NCI-H187 (cell line): ENCODE measurements at places on chromosomes 6 and 20.
A peak's percentile ranks its signal among the peaks of the same experiment; 100 is the strongest.

GRCh38 chr6:40852779-40853373 is 186.1 kb downstream of the UNC5CL start:
- no peak for DNase-seq

DNA sequence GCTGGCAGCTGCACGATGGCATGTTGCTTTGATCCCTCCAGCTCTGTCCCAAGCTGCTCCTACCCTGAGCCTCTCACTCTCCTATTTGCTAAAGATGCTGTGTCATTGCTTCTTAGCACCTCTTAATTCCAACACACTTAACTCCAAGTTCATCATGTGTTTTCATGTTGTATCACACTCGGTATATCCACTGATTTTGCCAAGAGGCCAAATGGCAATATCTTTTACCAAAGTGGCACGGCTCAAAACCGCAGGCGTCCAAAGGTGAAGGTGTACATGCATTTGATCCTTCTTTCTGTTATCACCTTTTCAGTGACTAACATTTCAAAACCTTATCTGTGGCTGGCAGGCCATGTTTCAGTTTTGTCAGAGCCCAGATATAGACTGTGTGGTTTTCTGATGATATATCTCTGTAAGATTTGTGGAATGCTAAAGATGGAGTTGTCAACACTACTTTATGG is 217.0 kb downstream of the TBX18 start:
- DNase-seq, result no peak

DNA sequence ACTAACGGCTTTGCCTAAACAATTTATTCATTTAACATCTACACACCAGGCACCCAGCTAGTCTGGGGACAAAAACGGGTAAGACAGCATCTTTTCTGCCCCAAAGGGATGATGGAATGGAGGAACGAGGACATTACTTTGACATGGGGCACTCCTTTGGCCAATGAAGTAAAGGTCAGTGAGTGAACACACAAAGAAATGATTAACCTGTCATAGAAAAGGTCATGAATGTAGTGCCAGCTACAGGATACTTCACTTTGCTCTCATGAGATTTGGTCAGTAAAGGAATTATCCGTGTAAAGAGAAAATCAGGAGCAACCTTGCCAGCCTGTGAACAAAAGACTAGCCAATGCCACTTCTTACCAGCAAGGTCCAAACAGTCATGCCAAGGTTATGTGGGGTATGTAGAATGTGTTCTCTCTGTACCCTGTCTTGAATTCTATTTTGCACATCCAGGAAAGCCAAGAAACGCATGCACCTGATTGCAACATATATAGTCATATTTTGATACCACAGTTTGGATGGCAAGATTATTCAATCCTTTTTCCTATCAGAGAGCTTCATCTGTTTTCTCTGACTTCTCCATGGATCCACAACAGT is 145.3 kb downstream of the GMPR start:
- no peak for DNase-seq

GRCh38 chr6:153872946-153873345 is 166.1 kb upstream of the OPRM1 start:
- DNase-seq, result no peak

- no peak for DNase-seq
These were observed 49.6 kb upstream of the SNAP91 start for GRCh38 chr6:83758533-83758932.

GRCh38 chr6:101397199-101397598 is 3.7 kb downstream of the GRIK2 start:
- DNase-seq, result no peak

DNA sequence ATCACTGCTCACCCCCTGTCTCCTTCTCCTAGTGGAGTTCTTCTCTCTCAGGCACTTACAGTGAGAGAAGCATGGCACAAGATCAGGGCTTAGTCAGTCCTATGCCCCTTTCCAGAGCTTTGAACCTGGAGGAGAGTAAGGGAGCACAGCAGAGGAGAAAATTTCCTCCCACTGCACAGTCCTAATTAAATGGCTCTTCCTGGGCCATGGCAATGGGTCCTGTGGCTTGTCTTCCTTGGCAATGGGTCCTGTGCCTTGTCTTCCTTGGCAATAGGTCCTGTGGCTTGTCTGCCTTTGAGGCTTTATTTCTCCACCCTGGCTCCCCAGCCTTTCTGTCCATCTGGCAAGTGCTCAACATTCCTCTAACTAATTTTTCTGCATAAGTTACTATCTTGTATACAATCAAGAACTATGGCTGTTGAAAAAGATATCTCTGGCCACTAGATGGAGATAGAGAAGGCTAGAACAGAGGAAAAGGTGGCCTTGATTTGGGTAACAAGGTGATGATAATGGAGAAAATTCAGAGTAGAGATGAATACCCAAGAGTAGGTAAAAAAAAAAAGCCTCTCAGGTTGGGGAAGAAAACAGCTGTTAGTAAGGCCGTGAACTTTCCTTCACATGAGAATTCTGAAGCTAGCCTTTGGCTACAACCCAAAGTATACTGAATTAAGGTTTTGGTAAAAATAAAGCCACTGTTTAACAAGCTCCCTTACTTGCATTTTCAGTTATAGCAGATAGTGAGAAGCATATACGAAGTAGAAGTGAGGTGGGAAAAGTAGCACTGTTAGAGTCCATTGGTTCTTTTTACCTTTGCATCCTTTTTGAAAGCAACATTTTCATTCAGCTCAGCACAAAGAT is 504.9 kb downstream of the DOK5 start:
- DNase-seq, result no peak

DNA sequence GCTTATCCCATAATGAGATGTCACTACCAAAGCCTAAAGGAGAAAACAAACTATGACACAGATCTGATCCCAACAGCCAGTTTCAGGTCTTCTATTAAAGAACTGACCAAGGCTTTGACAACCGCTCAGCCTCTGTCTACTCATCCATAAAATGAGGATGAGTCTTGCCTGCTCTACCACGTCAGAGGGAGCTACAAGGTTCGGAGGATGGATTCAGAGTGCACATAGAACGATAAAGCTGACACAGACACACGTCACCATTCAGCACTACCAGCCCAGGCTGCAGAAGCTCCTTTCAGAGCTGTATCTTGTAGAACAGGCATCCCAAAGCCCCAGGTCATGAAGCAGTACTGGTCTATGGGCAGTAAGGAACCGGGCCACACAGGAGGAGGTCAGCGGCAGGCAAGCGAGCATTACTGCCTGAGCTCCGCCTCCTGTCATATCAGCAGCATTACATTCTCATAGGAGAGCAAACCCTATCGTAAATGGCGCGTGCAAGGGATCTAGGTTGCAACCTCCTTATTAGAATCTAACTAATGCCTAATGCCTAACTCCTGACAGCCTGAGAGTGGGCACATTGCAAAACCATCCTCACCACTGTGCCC is 25.1 kb downstream of the KIF16B start:
- DNase-seq, result no peak

- no peak for DNase-seq
These were observed 194.9 kb downstream of the GPX5 start for GRCh38 chr6:28720357-28721231.

DNA sequence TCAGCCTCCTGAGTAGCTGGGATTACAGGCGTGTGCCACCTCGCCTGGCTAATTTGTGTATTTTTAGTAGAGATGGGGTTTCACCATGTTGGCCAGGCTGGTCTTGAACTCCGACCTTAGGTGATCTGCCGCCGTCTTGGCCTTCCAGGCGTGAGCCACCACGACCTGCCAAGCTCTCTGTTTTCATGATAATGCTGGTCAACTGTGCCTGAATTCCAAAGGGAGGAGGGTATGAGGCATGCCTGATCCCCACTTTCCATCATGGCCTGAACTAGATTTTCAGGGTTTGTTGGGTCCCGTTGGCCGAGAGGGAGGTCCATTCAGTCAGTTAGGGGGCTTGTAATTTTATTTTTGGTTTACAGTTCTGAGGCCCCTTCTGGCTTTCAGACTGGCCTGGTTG is 28.0 kb upstream of the ANGPT4 start:
- no peak for DNase-seq

DNA sequence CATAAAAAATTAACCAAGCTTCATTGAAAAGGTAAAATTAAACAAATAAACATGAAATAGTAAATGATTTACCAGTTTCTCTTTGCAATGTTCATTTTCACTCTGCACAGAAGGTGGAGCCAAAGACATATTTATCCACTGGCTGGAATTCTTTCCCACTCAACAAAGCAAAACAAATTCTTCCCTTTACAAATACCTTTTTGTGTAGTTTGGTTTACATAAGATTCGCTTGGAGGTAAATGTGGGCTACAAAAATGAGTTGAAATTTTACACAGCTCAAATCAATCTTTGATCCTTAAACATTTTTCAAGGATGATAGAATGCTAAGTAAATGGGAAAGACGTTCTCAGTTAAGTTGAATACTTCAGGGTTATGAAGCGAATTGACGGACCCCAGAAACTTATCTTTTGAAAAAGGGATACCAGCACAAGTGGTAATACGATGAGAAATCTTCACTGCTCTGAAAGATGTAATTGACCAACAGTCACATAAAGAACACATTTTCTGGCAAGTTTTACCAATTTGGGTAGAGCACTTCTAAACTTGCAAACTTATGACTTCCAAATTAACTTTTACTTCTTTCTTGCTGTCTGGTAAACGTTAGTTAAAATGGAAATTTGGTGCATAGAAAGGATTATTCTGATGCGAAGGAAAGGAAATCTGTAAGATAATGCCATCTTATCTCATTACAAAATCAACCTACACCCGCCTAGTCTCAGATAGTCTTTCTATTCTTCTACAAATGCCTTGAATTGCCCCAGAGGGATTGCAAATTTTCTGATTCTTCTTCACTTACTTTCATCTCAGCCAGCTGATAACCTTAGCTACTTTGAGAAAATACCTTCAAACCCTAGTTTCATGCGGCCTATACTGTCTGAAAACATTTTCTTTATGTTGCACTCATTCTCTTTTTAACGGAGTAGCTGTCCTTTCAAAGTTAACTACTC is 4.7 kb upstream of the GJA1 start:
- DNase-seq, result no peak

DNA sequence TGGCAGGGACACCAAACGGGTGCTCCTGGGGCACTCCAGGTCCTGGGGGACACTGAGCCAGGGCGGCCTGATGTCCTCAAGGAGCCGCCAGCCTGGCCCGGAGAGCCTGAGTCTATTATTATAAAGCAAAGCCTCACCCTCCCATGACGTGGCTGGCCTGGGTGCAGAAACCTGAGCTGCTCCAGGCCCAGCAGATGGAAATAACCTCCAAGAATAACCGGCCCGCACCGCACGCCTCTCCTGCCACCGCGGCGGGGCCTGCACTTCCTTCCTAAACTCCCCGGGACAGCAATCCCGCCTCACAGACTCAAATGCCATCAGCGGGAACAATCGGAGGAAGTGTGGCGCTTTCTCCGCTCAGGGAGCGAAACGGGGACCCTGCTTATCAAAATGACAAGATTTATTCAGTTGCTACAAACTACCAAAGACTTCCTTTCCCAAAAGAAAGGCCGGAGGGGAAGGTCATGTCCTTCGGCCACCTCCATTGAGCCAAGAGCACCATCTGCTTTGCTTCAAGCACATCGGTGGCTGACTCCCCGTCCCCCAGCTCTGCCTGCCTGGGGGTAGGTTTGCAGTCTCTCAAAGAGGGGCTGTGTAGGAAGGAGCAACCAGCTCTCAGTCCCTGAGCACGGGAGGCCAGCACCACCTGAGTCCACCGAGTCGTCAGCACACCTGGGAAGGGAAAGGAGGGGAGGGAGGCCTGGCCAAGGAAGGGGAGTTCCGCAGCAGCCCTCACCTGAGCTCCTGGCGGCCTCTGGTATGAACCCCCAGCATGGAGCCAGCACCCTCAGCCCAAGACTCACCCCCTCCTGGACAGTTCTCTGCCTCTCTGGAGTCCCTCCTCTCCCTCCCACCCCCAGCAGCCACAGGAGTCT is 78.6 kb upstream of the QKI start:
- no peak for DNase-seq

GRCh38 chr6:89145091-89145955 is 532 bp upstream of the PM20D2 start:
- peak; percentile 47 for DNase-seq

DNA sequence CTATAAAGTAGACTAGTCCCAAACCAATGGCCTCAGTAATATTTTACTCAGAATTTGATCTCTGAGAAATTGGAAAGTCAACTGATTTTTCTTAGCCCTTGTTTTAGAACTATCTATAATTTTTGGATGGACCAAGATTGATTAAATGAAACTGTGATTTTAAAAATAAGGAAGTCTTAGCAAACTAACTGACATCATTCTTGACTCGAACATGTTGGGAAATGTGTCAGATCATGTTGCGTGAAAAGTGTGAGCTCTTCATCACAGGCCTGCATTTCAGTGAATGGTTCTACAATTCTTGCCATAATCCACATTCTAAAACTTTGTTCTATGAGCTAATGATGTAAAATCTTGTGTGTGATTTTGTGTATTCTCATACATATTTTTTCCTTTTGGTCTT is 11.0 kb downstream of the TNFAIP3 start:
- DNase-seq, result no peak

GRCh38 chr6:116528780-116529179 is 16.7 kb downstream of the TRAPPC3L start:
- no peak for DNase-seq

GRCh38 chr6:125486881-125487280 is 185.1 kb upstream of the HDDC2 start:
- no peak for DNase-seq

GRCh38 chr6:116060572-116061283 is at the start of gene FRK:
FRK (minus strand) TSS chr6:116060891; CDS start chr6:116060311, 580 bp downstream.
- no peak for DNase-seq

DNA sequence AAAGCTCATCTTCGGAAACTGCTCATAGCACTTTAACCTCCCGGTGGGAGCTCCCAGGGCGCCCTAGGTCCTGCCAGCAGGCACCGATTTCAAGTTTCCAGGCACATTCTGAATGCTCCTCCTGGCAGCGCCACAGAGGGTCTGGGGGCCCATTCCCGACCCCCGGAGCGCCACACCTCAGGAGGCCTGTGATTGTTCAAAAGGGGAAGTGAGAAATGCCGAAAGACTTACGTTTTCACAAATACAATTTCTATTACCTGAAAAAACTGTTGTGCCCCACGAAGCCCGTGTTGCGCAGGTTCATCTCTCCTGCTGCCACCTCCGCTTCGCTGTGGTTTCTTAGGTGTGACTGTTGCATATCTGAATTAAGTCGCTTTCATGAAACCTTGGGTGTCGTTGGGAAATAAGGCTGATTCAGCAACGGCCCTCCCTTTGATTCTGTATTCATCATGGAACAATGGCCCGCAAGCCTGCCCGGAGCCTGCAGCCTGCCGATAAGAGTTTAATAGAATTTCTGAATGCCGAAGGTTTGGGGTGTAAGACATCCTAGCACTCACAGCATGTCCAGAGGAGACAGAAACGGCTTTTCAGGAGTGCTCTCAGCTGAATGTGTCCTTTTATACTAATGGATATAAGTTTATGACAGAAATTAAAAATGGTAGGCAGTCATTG is 1.9 kb upstream of the MYT1 start:
- no peak for DNase-seq

GRCh38 chr6:31659649-31660380 is 763 bp downstream of the C6orf47 start:
- no peak for DNase-seq

DNA sequence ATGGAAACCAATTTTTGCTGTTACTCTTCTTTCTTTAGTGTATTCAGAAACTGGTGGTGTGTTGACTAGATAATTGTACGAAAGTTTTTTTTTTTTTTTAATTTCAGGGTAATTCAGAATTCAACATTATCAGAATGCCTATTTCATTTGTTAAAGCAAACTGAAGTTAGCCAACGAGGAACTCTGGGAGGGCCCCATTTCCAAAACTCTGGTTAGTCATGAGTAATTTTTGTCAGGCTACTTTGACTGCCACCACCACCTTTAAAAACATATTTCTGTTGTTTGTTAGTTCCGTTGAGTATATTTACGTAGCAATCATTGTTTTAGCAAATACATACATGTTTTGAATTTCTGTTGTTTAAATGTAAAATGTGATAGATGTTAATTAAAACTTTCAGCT is 763 bp downstream of the ZKSCAN8 start:
- no peak for DNase-seq

GRCh38 chr6:41455818-41456217 is 90.4 kb upstream of the FOXP4 start:
- no peak for DNase-seq
